Ecto neural progenitor cell (in vitro differentiated cells): ENCODE measurements at places on chromosomes 3 and 15.

DNA sequence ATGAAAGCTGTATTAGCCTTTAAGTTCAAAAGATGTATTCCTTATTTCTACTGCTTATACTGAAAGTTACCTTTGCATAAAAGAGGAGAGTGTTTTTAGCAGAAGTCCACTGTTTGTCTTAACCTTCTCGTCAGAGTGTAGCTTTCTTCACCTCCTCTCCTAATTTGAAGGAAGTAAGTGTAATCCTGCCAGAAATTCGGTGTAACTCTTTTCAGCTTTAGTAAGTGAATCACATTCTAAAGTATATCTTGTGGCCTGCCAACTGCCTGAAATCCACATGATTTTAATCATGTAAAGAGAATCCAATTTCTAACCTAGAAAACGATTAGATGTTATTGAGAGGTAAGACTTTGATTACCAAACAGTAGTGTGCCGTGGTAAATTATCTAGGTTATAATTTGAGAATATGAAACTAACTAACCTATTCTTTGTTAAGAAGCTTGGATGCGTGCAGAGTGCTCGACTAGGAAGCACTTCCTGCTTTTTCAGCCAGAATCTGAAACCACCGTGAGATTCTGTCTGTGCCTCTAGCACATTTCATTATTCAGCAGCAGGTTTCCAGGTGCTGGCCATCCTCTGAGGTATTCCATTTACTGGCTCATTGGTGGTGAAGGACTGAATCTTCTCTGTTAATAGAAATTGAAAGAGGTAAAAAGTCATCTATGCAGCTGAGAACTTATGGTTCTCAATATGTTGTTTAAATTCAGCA is 7.5 kb downstream of the GYG1 start:
- DNase-seq, result no peak

- DNase-seq, result no peak
Observed at GRCh38 chr3:110077093-110077492, 739.7 kb upstream of the DPPA4 start.

DNA sequence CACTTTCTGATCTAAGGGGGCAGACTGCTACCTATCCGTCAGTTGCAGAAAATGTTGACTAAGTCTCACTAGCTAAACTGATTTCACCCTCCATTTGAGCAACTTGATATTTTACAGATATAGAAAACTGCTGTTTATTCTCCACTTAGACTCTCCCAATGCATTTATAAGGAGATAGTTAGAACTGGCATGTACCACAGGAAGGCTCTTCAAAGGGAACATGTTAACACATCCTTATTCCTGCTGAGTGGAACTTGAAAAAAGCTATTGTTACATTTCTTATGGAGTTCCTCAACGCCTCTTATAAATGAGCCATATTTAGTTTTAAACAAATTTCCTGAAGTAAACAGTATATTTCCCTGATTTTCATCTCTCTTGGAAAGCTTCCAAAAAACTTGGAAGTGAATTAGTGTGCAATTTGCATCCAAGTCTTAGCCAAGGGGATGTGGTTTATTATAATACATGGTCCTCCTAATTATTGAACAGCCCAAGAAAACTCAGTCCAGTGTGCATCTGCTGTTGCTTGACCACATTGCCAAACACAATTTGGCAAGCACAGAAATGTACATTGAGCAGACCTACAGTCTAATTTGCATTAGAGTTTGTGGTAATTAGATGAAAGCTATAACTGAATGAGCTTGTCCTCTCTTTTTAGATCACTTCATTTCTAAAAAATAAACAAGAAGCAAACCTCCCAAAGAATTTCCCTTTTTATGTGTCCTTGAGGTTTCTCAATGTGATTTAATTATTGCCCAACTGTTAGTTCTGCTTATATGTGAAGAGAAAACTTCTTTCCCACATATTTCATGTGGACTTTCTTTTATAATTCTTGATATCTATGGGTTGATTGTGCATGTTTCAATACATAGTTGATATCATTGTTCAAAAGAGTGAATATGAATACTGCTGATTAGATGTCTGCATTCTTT is 72.6 kb upstream of the DPH6 start:
- DNase-seq, result no peak

DNA sequence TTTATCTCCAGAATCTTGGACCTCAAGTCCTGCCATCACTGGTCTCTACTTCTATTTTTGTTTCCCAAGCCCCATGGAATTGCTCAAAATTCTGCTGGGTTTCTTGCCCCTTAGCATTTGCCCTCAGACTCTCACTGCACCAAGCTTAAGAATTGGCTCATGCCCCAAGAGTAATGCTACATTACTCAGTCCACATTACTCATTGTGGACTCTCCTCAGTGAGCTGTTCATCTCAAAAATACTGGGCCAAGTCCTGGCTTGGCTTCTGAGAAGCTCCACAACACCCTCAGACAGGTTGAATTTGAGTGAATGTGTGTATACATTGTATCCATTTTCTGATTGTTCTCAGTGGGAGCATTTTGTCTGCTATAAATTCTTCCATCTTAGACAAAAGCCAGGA is 364.4 kb upstream of the ARHGEF26 start:
- no peak for DNase-seq

- peak; percentile 76 for DNase-seq
Observed at GRCh38 chr3:185152410-185153170, at the start of gene C3orf70. Gene C3orf70, minus strand, starts transcription at chr3:185153060. Its CDS starts 237 bp downstream, at chr3:185152823.
